Esophagus squamous epithelium (tissue), 5 donors: ENCODE measurements at places on chromosomes 1 and 21.
A peak's percentile ranks its signal among the peaks of the same experiment; 100 is the strongest.

DNA sequence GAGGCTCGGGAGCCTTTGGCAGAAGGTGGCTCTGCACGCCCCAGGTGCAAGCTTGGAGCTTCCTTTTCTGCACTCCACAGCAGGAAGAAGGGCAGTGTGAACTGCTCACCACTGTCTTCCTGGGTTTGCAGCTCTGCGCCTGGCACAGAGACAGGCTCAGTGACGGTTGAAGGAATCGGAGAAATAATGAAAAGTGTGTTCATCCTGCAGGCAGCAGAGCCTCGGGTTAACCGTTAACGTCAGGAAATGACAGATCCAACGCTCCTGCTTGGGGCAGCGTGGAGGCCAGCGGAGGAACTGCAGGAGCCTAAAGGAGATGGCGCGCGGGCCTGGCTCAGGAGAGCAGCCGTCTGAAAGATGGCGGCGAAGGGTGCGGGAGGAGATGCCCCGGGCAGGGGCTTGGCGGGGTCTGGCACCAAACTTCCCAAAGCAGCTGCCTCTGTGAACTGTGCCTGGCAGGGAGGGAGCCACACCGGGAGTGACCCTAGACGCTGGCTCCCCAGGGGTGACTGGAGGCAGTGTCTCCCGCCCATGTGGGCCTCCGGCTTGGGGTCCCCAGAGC is 10.9 kb upstream of the SAMD11 start:
- no peak for DNase-seq

DNA sequence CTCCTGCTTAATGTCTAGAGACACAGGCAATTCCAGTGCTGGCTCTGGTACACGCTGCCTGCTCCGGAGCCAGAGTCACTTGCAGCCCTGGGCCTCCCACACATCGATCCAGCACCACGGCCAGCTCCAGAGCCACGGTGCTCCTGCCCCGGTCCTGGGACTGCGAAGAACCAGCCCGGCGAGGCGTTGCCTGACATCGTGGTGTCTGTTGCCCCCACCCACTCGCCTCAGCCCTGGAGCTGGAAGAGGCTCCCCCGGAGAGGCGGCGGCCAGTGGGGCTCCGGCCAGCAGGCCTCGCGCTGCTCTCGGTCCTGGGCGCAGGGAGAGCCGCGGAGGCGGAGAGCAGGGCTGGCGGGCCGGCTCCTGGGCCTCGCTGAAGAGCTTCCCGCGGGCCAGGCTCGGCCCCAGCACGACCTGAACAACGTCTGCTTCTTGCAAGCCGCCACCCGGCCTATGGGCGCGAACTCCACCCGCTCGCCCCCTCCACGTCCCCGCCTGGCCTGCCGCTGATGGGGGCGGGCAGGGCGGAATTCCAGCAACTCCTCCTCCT is 364.8 kb downstream of the CEP170 start:
- no peak for DNase-seq

DNA sequence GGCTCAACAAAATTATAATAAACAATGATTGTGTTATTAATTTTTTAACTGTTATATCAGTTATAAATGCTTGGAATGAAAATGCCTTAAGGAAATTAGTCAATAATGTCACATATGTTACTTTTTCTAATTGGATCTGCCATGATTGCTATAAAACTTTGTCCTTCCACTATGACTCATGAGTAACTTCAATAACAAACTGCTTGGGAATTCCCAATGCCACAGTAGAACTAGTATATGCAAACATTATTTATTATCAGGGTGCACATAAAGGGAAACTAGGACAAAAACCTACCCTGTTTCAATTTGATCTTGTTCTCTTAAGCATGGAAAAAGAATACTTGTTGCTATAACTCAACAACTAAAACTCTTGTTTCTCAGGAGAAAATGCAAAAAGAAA is 59.1 kb upstream of the PDC start:
- DNase-seq = no peak

DNA sequence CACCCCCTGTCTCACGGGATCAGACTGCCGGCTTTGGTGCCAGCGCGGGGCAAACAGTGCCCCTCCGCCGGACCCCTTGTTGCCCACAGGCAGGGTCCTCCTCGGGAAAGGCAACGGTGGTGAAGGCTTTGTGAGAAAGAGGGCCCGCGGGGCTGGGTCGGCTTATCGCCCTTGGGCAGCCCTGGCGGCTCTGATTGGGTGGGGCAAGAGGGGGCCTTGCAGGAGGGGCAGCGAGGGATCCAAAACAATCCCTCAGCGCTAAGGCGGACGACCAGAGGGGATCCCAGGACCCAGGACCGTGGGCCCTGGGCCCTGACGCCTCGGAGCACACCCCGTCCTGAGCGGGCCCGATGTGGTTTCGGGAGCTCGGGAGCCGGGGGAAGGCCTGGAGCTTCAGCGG is 3.9 kb upstream of the ZNF678 start:
- DNase-seq = no peak

DNA sequence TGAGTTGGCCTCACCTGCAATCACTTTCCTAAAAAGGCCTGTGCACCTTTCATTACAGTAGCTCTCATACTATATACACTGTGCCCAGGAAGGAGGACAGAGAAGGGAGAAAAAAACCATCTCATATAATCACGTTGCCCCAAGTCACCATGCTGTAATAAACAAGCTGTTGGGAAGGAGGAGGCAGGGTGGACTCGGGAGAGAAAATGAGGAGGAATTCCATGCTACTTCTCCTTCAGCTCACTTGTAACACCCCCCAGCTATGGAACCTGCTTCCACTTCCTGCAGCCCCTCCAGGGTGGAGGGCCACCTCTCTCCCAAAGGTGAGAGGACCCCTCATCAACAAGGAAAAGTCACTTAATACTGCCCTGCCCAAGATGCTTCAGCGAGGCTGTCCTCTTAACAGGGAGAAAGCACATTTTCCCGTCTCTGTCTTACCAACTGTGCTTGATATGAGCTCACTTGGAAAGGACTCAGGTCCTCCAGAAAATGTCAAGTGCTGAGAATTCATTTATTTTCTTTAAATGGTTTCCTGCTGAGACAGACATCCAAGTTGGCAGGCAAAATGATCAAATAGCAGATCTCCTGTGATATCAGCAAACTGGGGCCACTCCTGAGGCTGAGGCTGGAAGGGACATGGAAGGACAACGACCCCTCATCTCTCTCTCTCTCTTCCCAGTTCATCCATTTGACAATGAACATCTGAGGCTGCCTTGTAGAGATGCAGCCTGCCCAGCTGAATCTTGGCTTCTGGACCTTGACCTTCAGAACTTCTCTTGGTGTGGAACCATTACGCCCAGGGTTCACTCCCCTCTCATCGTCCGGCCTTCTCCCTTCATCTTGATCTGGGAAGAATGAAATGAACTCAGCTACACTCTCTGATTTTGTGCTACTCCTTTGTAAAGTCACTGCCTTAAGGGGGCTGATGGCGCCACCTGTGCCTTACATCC is 54.0 kb downstream of the CAPN9 start:
- DNase-seq = no peak

DNA sequence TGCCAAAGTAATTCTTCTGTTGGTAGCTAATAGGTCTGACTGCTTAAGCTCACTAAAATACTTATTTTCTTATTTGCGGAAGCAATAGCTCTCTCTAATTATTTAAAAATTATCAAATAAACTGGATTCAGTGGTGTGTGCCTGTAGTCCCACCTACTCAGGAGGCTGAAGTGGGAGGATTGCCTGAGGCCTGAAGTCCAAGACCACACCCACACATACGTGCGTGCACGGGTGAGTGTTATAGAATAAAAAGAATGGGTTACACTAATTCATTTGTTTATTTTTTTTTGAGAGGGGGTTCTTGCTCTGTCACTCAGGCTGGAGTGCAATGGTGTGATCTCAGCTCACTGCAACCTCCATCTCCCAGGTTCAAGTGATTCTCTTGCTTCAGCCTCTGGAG is 94.2 kb upstream of the HNRNPU start:
- DNase-seq = no peak

GRCh38 chr1:218349348-218350034 is 4.4 kb downstream of the TGFB2 start:
- DNase-seq = no peak

- DNase-seq = no peak
Measured at GRCh38 chr1:10908266-10908665, 104.2 kb upstream of the TARDBP start.

GRCh38 chr21:36647279-36648093 is 51.4 kb upstream of the SIM2 start:
- no peak for DNase-seq

DNA sequence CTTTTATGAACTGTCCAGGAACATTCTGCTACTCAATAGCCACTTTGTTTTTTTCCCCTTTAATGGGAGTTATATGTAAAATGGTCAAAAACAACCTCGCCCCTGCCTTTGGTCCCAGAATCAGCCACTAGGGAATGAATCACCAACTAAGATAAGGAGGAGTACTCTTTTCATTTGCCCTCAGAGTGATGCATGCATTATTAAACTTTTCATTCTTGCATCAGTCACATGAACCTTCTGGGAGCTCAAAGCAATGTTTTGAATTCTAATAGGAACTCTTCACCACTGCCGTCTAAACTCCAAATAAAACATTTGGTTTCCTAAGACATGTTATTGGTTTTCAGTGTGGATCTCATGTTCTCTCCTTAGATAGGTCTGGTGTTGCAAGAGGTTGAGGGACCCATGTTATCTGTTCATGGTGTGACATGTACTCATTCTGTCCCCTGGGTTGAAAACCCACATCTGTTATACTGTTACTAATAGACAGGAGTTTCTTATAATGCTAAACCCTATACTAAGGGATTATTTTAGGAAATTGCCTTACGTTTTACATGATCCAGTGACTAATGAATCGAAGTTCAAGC is 17.8 kb upstream of the HSD17B7 start:
- no peak for DNase-seq

DNA sequence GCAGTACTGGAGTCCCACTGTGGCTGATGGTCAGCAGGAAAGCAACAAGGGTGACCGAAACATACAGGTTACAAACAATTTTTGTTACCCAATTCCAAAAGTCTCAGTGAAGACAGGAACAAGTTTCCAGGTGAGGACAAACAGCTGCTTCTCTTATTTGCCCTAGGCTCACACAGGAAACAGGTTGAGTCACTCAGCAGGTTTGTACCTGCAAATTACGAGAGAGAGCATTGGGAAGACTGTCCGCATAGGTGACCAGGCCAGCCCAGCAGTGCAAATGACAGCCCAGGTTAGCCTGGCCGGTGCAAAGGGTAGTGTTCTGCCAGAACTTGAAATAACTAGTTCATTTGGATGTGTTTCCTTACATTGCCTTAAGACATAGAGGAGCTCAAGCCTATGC is 40.0 kb upstream of the DSCAM start:
- no peak for DNase-seq

DNA sequence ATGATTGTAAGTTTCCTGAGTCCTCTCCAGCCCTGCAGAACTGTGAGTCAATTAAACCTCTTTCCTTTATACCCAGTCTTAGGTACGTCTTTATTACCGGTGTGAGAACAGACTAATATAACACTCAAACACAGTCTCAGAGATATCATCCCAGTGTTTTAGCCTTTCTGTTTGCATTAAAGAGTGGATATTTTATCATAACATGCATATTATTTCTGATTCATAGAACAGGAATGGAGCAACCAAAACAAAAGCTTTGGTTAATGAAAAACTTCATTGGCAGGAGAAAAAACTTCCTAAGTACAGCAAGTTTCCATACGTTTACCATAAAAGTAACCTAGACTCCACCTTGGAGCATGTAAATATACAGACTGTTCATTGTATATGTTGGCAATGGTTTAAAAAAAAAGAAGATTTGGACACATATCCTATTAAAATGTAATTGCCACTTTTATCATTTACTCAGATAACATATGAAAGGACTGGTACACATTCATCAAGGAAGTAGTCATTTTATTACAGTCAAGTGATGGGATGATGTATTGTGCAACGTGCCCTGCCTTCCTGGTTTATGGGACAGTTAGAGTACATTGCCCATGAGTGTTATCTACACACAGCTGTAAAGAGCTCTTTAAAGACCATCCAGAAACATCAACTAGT is 144.8 kb downstream of the ETS2 start:
- DNase-seq = no peak

- DNase-seq = no peak
Measured at GRCh38 chr1:24901791-24902470, 28.1 kb downstream of the RUNX3 start.

- DNase-seq = no peak
Measured at GRCh38 chr1:236419502-236419901, 25.4 kb downstream of the EDARADD start.

- DNase-seq = no peak
Measured at GRCh38 chr21:26096494-26097371, 73.8 kb downstream of the APP start.

DNA sequence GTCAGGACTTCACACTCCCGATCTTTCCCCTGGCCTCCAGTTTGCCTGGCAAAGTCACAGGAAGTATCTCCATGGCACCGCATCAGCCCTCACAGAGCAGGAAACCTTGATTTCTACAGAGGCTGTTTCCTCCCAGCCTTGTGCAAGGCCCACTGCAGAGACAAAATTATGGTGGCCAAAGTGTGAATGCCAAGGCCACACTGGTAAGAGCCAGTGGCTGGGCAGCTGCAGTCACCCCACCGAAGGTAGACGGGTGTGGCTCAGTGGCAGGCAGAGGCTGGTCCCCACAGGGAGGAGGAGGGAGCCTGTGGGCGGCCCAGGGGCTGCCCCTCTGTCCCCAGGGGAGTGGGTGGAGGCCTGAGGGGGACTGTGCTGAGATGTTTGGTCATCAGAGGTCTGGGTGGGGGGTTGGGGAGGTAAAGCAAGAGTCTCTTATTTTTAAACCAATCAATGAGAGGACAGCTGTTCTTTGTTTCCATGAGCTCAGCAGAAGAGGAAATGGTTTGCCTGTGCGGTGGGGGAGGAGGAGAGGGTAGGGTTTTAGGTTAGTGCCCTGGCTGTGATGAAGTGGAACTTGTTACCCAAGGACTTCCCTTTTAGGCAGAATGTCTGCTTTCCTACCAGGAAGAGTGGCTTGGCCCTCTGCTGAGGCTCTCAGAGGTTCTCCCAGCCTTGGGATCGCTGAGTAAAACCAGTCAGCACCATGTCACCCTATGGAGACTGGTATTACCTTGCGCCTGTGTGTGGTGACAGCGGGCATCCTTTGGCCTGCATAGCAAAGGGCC is 18.0 kb upstream of the BTG2 start:
- peak; percentile 80 for DNase-seq

GRCh38 chr21:33762803-33763581 is 120.7 kb downstream of the ITSN1 start:
- DNase-seq = no peak

DNA sequence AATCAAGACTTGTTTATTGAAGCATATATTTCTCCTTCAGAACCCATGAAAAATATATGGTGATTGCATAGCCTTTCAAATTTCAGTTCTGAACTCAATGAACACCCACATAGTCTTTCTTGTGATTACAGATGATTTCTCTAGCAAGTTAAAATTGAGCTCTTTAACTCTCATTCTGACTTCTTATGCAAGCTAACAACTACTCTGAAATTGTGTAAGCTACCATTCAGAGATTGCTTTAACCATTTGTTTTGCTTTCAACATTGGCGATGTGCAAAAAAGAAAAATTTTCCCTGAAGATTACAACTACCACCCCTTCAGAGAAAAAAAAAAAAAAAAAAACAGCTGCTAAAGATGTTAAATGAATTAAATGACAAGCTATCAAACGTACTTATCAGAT is 193.9 kb downstream of the DAB1 start:
- DNase-seq = no peak
